CD4-positive, alpha-beta T cell treated with Interleukin-6 at 100 ng/mL for 8 hours (primary cell): ENCODE measurements at places on chromosomes 12 and 14.

DNA sequence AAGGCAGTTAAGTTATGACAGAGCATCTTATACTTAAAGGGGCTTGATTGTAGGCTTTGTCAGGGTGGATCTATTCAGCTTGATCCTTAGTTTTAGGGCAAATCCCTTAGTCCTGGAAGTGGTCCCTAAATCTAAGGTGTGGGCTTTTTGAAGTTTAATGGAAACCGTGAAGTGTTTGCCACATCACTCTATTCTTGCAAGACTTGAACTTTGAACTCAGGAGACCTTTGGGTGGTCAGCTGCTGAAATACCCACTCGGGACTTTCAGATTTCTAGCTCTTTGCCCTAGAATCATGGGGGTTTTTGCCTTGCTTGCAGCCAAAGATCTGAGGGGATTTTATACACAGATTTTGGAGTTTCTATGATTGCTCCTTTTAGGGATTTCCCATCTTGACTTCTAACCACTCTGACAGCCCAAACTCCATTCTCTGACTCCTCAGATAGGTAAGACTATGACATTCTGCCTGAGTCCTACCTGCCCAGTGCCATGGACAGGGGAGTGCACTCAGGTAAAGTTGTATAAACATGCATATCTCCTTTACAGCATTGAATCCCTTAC, 39.9 kb downstream of the SNAPC1 start:
- DNase-seq, result no peak

- DNase-seq, result peak; percentile 69
Measured at GRCh38 chr12:124921200-124922031, 7.0 kb upstream of the UBC start.

GRCh38 chr12:75657831-75658230, 146.4 kb upstream of the KRR1 start:
- DNase-seq, result no peak

GRCh38 chr14:81710232-81710845, 176.7 kb upstream of the SEL1L start:
- no peak for DNase-seq

GRCh38 chr12:22578328-22578727, 34.0 kb upstream of the C2CD5 start:
- no peak for DNase-seq

- peak; percentile 84 for DNase-seq
Measured at GRCh38 chr12:6869049-6870021, 2.0 kb downstream of the TPI1 start.

- no peak for DNase-seq
Measured at GRCh38 chr12:6929466-6930452, 2.0 kb downstream of the ATN1 start.

- DNase-seq, result no peak
Measured at GRCh38 chr12:65891219-65891618, 66.9 kb downstream of the HMGA2 start.

DNA sequence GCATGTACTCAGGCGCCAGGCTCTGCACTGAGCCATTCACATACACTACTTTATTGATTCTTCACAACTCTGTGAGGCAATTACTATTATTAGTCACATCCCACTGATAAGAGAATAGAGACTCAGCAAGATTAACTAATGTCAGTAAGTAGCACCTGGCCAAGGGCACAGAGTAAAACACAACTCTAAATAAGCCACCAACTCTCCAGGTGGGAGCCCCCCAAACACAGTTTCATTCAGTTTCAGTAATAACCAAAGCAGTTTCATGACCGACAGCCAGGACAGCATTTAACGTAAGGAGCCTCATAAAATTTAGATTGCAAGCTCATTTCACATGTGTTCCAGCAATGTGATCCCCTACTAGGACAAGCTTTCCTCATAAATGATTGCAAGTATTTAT, 323.1 kb upstream of the CCDC196 start:
- no peak for DNase-seq

GRCh38 chr14:64880221-64881121, 764 bp upstream of the SPTB start:
- DNase-seq, result peak; percentile 36

GRCh38 chr12:111653596-111653995, 32.2 kb downstream of the BRAP start:
- no peak for DNase-seq
